Calu3 (cell line): ENCODE measurements at places on chromosomes 4 and X. TPM values are rescaled to one million over a fixed set of nuclear protein-coding genes. Genes with fewer than 3 reads are reported as not detected.

Gene GAR1
- 20.8 and 23.7 TPM in 2 replicates for total RNA-seq

Gene AFM
- total RNA-seq: not detected in 2 replicates

Gene ALAS2
- total RNA-seq: not detected in 2 replicates

Gene CFP
- 1.2 and 1.4 TPM in 2 replicates for total RNA-seq

Gene GPC4
- total RNA-seq: 21.8 and 26.2 TPM in 2 replicates

Gene TRIM75
- total RNA-seq: not detected in 2 replicates

Gene NXF2B
- not detected in 2 replicates for total RNA-seq

DNA sequence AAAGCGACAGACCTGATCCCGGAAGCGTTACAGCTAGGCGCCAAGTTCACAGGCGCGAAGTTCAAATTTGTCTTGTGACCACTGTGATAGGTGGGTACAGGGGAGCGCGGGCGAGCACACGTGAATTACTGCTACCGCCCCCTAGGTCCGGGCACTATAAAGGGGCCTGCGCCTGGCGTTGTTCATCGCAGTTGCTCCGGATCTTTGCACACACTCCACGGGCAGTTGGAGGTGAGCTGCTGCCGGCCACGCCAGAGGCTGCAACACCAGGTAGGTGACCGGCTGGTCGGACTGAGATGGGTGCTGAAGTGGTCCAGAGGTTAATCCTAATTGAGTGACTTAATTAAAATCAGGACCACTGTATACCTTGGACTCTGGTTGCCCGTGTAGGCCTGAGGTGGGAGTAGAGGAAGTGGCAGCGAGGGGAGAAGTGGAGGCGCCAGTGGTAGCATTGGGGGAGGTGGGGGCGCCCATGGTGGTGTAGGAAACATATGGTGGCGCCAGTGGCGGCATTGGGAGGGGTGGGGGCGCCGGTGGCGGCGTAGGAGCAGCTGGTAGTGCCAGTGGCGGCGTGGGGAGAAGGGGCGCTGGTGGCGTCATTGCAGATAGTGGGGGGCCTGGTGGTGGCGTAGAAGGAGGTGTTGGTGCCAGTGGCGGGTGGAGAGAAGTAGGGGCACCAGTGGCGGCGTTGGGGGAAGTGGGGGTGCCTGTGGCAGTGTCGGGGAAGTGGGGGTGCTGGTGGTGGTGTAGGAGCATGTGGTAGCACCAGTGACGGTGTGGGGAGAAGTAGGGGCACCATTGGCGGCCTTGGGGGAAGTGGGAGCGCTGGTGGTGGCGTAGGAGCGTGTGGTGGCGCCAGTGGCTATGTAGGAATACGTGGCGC is at the start of gene GCNA:
TSS of gene GCNA (plus strand) at position 185 of the 883 bp plus-strand sequence. CDS start 2,385 bp downstream, outside the sequence.
- H3K4me1 ChIP-seq: no peaks in the 10 kb centered on the region
- H3K36me3 ChIP-seq: peaks cover 66% of the 10 kb centered on the region
- H3K27ac ChIP-seq: no peak within 1 kb of the TSS
- no peaks in the 10 kb centered on the region for H3K27me3 ChIP-seq

DNA sequence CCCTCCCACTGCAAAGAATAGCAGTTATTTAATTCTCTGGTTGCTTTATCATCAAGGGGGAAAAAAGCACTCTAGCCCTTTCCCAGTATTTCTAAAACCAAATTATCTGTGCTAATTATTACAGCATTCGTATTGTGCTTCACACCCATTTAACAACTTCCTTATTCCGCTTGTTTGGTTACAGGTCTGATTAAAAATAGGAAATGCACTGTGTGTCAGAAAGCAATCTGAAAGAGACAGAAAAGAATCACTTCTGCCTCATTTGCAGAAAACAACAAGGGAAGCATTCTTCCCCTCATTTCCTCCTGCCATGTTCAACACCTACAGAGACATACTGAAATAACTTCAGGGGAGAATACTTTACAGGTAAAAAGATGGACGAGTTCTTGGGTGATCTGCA is 114.9 kb upstream of the MAP3K15 start:
- H3K27me3 ChIP-seq: no peaks in the 10 kb centered on the region
- H3K4me3 ChIP-seq: no peak overlapping the region
- peaks cover 19% of the 10 kb centered on the region for H3K4me1 ChIP-seq
- H3K27ac ChIP-seq: no peak overlapping the region
- DNase-seq: no peak
- H3K36me3 ChIP-seq: peaks cover 23% of the 10 kb centered on the region

DNA sequence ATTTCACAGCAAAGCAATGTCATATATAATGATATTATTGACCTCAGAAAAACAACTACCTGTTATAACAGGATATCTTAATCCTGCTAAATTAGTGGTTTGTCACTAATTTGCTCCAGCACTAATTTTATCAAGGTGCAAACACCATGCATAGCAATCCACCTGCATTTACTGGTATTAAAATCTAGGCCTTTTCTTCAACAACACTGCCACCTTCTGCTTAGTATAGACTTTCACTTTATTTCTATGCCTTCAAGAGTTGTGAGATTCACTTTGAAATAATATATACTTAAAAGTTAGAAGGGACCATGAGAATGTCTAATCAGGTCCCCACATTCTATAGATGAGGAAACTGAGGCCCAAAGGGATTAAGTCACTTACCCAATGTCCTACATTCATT is 82.1 kb upstream of the IQCM start:
- DNase-seq: no peak
- H3K27me3 ChIP-seq: no peaks in the 10 kb centered on the region
- no peaks in the 10 kb centered on the region for H3K4me1 ChIP-seq
- no peak overlapping the region for H3K27ac ChIP-seq

DNA sequence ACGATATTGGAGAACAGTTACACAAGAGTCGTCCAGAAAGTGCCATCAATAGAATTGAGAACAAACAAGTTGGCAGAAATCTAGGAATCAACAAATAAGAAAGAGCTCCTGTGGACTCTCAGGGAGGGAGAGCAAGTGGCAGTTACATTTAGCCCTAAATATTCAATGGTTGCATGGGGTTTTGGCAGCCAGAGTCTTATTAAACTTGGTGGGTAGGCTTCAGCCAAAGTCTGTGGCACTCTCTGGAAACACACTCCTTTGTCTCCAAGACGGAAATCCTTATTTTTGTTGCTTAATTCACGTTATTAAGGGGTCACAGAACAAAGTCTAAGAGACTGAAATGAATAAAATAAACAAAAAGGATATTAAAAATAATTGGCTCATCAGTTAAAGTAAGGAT is 742.2 kb upstream of the ATOH1 start:
- H3K27ac ChIP-seq: no peak overlapping the region
- H3K4me1 ChIP-seq: no peaks in the 10 kb centered on the region
- no peaks in the 10 kb centered on the region for H3K27me3 ChIP-seq

- H3K4me3 ChIP-seq: no peak overlapping the region
- no peaks in the 10 kb centered on the region for H3K4me1 ChIP-seq
- H3K36me3 ChIP-seq: no peaks in the 10 kb centered on the region
- no peak for DNase-seq
Measured at GRCh38 chrX:20988804-20989203, 385.4 kb upstream of the CNKSR2 start.

GRCh38 chr4:139331185-139331584 is 28.9 kb upstream of the NDUFC1 start:
- H3K27me3 ChIP-seq: no peaks in the 10 kb centered on the region
- peaks cover 21% of the 10 kb centered on the region for H3K4me1 ChIP-seq
- no peak for DNase-seq
- H3K4me3 ChIP-seq: no peak overlapping the region
- H3K36me3 ChIP-seq: peaks cover 16% of the 10 kb centered on the region
- H3K27ac ChIP-seq: peak overlapping the region; percentile 56

DNA sequence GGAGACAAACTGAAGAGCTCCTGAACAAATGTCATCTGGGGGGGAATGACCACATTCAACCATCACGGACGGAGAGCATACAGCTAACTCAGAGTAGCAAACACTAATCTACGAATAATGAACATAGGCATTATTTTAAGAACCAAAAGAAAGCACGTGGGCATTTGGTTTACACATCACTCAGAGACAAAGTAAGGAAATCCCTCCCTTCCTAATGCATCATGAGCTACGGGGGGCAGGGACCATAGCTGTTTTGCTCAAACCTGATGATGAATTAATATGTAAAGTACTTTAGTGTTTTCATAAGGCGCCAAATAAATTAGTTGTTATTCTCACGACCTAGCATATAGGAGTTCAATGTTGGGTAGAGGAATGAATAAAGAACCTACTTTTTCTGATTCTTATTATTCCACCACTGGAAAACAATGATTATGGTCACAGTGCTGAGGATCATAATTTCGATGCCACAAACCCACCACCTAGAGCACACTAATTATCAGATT is 11.7 kb upstream of the TMEM156 start:
- no peak for DNase-seq
- H3K4me3 ChIP-seq: peak overlapping the region; percentile 56
- H3K27ac ChIP-seq: peak overlapping the region; percentile 73
- no peaks in the 10 kb centered on the region for H3K27me3 ChIP-seq

DNA sequence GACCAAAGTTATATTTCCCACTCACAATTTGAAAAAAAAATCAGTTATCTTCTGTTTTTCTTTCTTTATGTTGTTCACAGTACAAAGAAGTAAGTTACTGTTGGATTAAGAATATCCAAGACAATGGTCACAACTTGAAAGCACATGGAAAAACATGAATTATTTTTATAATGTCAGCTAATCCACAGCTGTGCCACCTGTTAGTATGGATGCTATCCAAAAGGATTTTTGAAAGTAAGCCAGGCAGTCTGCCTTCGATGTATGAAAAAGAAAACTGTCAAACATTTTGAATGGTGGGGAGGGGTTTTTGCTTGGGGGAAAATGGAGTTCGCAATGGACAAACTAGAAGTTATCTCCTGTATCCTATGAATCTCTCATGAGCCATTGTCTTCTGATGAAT is 6.2 kb downstream of the GPM6A start:
- no peak overlapping the region for H3K27ac ChIP-seq
- H3K36me3 ChIP-seq: no peaks in the 10 kb centered on the region
- H3K4me1 ChIP-seq: no peaks in the 10 kb centered on the region

DNA sequence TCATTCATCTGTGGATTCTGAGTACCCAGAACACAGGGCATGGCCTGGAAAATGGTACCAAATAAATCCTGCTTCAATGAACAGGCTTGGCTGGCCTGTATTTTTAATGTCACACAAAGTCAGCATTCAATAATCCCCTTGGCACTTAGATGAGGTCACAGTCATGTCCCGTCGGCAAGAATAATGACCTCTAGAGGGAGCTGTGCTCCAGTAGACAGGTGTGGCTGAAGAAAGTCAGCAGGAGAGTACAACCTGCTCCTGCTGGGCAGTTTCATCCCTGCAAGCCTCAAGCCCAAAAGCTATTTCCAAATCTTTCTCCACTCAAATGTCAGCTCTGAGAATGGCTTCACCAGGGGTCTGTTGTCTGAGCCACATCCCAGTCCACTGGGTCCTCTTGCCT is 404.0 kb upstream of the F9 start:
- no peaks in the 10 kb centered on the region for H3K27me3 ChIP-seq
- peak; percentile 1 for DNase-seq
- no peaks in the 10 kb centered on the region for H3K4me1 ChIP-seq
- H3K4me3 ChIP-seq: no peak overlapping the region
- H3K27ac ChIP-seq: no peak overlapping the region

DNA sequence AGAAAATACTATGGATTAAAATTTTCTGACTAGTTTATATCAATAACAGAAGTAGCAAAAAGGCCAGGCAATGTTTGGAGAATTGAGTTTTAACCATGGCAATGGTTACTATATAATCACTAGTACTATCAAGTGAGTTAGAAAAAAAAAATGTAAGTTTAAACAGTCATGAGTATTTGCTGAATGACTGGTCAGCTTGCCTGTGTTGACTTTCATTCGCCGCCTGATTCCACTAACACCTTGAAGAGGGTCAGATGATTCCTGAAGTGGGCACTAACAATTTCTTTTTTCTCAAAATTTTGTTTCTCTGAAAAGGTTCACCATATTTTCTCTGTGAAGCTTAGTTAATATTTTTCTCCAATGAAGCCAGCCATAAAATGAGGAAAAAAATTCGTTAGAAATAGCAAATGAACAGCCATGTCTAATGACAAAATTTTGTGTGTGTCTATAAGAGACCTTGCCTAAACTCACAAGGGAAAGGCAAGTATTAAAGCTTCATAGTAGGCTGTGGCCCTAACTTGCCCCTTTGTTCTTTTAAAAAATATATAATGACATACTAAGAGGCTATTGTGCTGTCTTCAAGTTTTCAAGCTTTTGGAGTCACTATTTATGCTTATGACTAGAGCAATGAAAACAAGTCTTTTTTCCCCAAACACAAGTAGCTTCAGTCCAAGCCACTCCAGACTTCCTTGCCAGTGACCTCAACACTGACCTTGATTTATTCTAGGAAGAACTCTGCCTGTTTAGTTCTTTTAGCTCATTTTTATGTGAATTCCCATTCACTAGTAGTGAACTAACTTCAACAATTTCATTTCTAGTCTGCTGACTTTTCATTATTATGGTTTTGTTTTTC is 18.4 kb upstream of the FHDC1 start:
- H3K36me3 ChIP-seq: peaks cover 5% of the 10 kb centered on the region
- no peak overlapping the region for H3K4me3 ChIP-seq
- DNase-seq: no peak
- H3K27ac ChIP-seq: no peak overlapping the region

DNA sequence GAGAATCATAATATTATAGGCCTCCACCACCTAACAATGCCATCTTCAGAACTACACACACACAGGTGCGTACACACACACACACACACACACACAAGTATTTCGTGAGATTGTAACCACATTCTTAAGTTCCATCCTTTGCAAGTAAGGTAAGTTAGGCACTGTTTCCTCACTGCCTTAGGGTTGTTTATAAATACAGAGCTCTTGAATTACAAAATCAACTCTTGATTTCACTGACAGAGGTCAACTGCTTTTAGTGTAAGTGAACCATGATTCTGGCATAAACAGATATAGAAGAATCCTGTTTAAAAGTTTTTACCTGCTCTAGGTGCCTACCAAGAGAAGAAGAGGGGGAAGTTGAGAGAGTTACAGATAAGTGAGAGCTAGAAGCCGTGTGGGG is 166.1 kb downstream of the DMD start:
- no peak overlapping the region for H3K27ac ChIP-seq
- no peak overlapping the region for H3K4me3 ChIP-seq
- DNase-seq: no peak
- H3K27me3 ChIP-seq: no peaks in the 10 kb centered on the region
- H3K4me1 ChIP-seq: no peaks in the 10 kb centered on the region

DNA sequence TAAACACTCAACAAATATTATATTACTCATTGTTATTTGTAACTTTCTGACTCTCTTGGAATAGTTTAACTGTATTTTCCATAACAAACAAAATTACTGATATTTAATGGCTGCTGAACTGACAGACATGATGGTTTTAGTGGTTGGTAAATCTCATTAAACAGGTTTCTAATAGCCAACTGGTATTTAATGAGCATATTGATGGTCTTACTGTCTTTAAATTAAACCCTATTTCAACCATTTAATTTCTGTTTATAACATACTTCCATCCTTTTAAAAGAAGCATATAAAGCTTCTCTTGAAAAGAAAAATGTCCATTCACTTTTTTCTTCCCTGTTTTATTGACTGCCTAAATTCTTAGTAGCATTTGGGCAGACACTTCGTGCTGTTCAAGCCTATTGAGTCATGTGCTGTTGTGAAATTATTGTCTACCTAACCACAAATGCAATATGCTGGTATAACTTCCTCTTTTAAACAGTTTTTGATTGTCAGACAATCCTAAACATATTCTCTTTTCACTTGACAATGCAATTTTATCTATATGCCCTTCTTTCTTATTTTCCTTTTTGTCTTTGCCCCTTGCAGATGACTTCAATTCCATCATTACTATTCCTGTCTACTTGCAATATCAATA is 163.9 kb upstream of the SLC7A11 start:
- peak overlapping the region; percentile 68 for H3K27ac ChIP-seq
- no peak for DNase-seq
- H3K4me1 ChIP-seq: peaks cover 21% of the 10 kb centered on the region
- no peak overlapping the region for H3K4me3 ChIP-seq
- H3K36me3 ChIP-seq: no peaks in the 10 kb centered on the region
